ENCODE measurements at places on chromosomes 2 and 18.
A peak's percentile ranks its signal among the peaks of the same experiment; 100 is the strongest.

DNA sequence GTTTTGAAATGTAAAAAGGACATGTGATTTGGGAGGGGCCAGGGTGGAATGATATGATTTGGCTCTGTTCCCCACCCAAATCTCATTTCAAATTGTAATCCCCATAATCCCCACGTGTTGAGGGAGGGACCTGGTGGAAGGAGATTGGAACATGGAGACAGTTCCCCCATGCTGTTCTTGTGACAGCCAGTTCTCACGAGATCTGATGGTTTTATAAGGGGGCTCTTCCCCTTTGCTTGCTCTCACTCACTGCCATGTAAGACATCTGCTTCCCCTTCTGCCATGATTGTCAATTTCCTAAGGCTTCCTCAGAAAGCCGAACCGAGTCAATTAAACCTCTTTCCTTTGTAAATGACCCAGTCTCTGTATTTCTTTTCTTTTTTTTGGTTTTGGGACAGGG, 39.2 kb downstream of the FECH start:
- H3K4me3 ChIP-seq, result no peak overlapping the region
- H3K27ac ChIP-seq, result no peak overlapping the region
- H3K4me1 ChIP-seq, result peaks cover 5% of the 10 kb centered on the region
- no peaks in the 10 kb centered on the region for H3K36me3 ChIP-seq

GRCh38 chr18:51767293-51767692, 569.8 kb upstream of the MEX3C start:
- no peak for DNase-seq
- H3K27ac ChIP-seq, result no peak overlapping the region
- no peaks in the 10 kb centered on the region for H3K27me3 ChIP-seq
- no peaks in the 10 kb centered on the region for H3K36me3 ChIP-seq

- no peak overlapping the region for H3K27ac ChIP-seq
- H3K4me1 ChIP-seq, result peaks cover 5% of the 10 kb centered on the region
- no peak for DNase-seq
- peaks cover 68% of the 10 kb centered on the region for H3K27me3 ChIP-seq
- H3K4me3 ChIP-seq, result no peak overlapping the region
Measured at GRCh38 chr2:236682651-236683422, 113.2 kb downstream of the ACKR3 start.

DNA sequence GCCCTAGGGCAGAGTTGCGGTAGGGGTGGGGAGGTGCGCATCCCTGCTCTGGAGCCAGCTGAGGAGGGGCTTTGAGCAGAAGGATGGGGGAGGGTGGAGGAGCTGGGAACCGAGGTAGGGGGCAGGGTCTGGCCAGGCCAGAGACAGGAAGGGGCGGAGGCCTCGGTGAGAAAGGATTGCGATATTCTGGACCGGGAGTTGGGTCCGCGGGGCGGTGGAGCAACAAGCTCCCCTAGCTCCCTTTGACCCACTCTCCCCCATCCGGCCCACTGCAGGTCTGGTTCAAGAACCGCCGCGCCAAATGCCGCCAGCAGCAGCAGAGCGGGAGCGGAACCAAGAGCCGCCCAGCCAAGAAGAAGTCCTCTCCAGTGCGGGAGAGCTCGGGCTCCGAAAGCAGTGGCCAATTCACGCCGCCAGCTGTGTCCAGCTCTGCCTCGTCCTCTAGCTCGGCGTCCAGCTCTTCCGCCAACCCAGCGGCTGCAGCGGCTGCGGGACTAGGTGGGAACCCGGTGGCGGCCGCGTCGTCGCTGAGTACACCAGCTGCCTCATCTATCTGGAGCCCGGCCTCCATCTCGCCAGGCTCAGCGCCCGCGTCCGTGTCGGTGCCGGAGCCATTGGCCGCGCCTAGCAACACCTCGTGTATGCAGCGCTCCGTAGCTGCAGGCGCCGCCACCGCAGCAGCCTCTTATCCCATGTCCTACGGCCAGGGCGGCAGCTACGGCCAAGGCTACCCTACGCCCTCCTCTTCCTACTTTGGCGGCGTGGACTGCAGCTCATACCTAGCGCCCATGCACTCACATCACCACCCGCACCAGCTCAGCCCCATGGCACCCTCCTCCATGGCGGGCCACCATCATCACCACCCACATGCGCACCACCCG, 4.8 kb downstream of the OTX1 start:
- H3K27ac ChIP-seq, result no peak overlapping the region
- H3K36me3 ChIP-seq, result peaks cover 6% of the 10 kb centered on the region
- peak overlapping the region; percentile 78 for H3K4me3 ChIP-seq
- H3K4me1 ChIP-seq, result peaks cover 38% of the 10 kb centered on the region
- peaks cover 81% of the 10 kb centered on the region for H3K27me3 ChIP-seq

- H3K4me3 ChIP-seq, result peak overlapping the region; percentile 33
- H3K4me1 ChIP-seq, result peaks cover 40% of the 10 kb centered on the region
- peaks cover 6% of the 10 kb centered on the region for H3K36me3 ChIP-seq
- H3K27ac ChIP-seq, result peak overlapping the region; percentile 73
- no peaks in the 10 kb centered on the region for H3K27me3 ChIP-seq
- no peak for DNase-seq
Measured at GRCh38 chr2:134395779-134396178, 141.9 kb downstream of the MGAT5 start.

- H3K27ac ChIP-seq, result no peak overlapping the region
- H3K36me3 ChIP-seq, result no peaks in the 10 kb centered on the region
- no peak overlapping the region for H3K4me3 ChIP-seq
- H3K27me3 ChIP-seq, result peaks cover 48% of the 10 kb centered on the region
- H3K4me1 ChIP-seq, result peaks cover 2% of the 10 kb centered on the region
Measured at GRCh38 chr2:88827821-88828220, 136.3 kb downstream of the RPIA start.

- peaks cover 10% of the 10 kb centered on the region for H3K4me1 ChIP-seq
- H3K4me3 ChIP-seq, result peak overlapping the region; percentile 98
- H3K27me3 ChIP-seq, result peaks cover 6% of the 10 kb centered on the region
Measured at GRCh38 chr2:200305797-200306195, 697 bp upstream of the SPATS2L start.

GRCh38 chr2:139605668-139606067, 825.5 kb upstream of the NXPH2 start:
- no peak overlapping the region for H3K27ac ChIP-seq
- H3K27me3 ChIP-seq, result no peaks in the 10 kb centered on the region
- DNase-seq, result no peak
- no peak overlapping the region for H3K4me3 ChIP-seq

DNA sequence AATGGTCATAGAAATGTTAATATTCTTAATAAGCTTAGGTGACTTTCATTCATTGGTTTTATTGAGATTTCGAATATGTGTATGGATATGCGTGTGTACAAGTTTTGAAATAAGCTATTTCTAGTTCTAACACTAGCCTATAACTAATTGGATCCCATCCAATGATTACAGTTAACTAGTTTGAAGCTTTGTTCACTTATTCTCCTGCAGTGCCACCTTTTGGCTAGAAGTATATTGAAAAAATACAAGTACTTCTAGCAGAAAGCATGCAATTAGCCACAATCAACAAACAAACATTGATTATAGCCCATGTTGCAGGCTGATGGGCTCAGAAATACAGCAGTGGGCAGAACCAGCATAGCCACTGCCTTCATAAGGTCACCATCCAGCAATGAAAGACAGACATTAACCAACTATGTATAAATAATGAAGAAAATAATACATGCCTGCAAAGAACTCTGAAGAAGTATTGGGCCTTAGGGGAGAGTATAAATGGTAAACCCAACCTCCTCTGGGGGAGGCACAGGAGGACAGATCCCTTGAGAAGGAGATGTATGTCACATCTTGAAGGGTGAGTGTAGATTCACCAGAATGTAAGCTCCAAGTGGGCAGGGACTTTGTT, 5.1 kb upstream of the PIEZO2 start:
- no peak overlapping the region for H3K27ac ChIP-seq
- no peak overlapping the region for H3K4me3 ChIP-seq
- no peaks in the 10 kb centered on the region for H3K36me3 ChIP-seq
- no peak for DNase-seq

DNA sequence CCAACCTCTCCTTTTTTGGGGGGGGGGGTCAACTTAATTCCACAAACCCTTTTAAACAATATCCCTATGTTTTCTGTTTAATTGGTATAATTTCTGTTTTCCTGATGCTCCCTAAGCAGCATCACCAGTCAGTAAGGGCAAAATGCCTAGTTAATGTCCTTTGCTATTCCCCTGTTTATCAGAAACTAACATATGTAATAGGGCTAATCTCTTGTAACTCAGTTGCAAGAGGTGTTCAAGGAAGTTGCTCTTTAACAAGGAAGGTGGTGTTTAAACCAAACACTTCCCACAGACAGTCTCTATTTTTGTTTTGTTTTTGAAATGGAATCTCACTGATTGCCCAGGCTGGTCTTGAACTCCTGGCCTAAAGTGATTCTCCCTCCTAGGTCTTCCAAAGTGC, 6.5 kb upstream of the COQ10B start:
- H3K36me3 ChIP-seq, result no peaks in the 10 kb centered on the region
- H3K27ac ChIP-seq, result no peak overlapping the region
- peaks cover 2% of the 10 kb centered on the region for H3K4me1 ChIP-seq
- no peaks in the 10 kb centered on the region for H3K27me3 ChIP-seq
- no peak for DNase-seq
- H3K4me3 ChIP-seq, result no peak overlapping the region

- H3K4me3 ChIP-seq, result no peak overlapping the region
- peaks cover 18% of the 10 kb centered on the region for H3K4me1 ChIP-seq
- peak overlapping the region; percentile 57 for H3K27ac ChIP-seq
- H3K36me3 ChIP-seq, result peaks cover 18% of the 10 kb centered on the region
- DNase-seq, result no peak
Measured at GRCh38 chr2:178125862-178126261, 13.6 kb downstream of the RBM45 start.

GRCh38 chr2:104858006-104858978, 4.4 kb downstream of the POU3F3 start:
- peaks cover 18% of the 10 kb centered on the region for H3K4me1 ChIP-seq
- H3K27me3 ChIP-seq, result peaks cover 61% of the 10 kb centered on the region
- no peak overlapping the region for H3K27ac ChIP-seq
- DNase-seq, result no peak
- H3K36me3 ChIP-seq, result peaks cover 7% of the 10 kb centered on the region

DNA sequence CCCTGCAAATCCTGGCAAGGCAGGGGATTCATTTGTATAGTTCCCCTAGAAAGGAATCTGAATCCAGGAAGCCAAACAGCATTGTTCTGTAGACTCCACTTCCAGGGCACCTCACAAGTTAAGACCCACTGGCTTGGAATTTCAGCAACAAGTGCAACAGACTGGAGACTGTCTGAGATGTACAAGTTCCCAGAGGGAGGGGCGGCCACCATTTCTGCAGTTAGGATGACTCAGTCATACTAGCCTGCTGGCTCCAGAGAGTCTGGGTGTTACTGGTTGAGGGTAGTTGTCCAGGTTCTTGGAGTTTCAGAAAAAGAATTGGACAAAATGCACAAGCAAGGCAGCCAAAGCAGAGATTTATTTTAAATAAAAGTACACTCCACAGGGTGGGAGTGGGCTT, 384.2 kb downstream of the DSC3 start:
- H3K27me3 ChIP-seq, result no peaks in the 10 kb centered on the region
- no peaks in the 10 kb centered on the region for H3K4me1 ChIP-seq
- no peak overlapping the region for H3K27ac ChIP-seq
- H3K36me3 ChIP-seq, result no peaks in the 10 kb centered on the region
- no peak for DNase-seq

GRCh38 chr18:45335282-45336043, 279.8 kb upstream of the SLC14A2 start:
- no peak for DNase-seq
- H3K27ac ChIP-seq, result no peak overlapping the region
- H3K36me3 ChIP-seq, result no peaks in the 10 kb centered on the region
- H3K27me3 ChIP-seq, result peaks cover 6% of the 10 kb centered on the region

- H3K36me3 ChIP-seq, result no peaks in the 10 kb centered on the region
- H3K4me1 ChIP-seq, result no peaks in the 10 kb centered on the region
- no peak for DNase-seq
Measured at GRCh38 chr2:89850481-89850880, 1159.0 kb downstream of the RPIA start.

GRCh38 chr2:227326783-227327182, 1.7 kb downstream of the MFF start:
- H3K27me3 ChIP-seq, result no peaks in the 10 kb centered on the region
- peak overlapping the region; percentile 91 for H3K27ac ChIP-seq
- DNase-seq, result no peak
- H3K36me3 ChIP-seq, result no peaks in the 10 kb centered on the region
- no peak overlapping the region for H3K4me3 ChIP-seq

DNA sequence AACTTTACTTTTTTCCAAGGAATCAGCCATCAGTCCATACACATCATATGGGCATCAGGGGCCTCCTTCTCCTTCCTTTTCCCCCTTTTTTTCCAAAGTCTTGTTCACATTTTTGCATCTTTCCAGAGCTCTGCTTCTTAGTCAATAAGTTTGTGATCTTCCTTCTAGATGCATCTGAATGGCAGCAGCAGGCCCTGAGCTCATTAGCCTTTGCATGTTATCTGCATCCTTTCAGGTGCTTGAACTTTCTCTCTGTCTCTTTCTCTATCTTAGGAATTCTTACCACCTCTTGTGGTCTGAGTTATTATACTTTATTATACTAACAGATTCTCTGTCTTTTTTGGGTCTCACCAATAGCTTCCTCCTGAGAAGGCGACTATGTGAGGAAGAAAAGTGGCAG, 312.4 kb upstream of the FANCL start:
- H3K4me1 ChIP-seq, result no peaks in the 10 kb centered on the region
- H3K36me3 ChIP-seq, result no peaks in the 10 kb centered on the region
- no peak overlapping the region for H3K4me3 ChIP-seq
- DNase-seq, result no peak
- H3K27ac ChIP-seq, result no peak overlapping the region
- H3K27me3 ChIP-seq, result peaks cover 8% of the 10 kb centered on the region

All from T-helper 17 cell (primary cell).